Fibroblast of villous mesenchyme (primary cell): ENCODE measurements at places on chromosomes 12 and 14.

GRCh38 chr12:75837700-75838099 is 193.9 kb downstream of the PHLDA1 start:
- DNase-seq, result peak; percentile 59

DNA sequence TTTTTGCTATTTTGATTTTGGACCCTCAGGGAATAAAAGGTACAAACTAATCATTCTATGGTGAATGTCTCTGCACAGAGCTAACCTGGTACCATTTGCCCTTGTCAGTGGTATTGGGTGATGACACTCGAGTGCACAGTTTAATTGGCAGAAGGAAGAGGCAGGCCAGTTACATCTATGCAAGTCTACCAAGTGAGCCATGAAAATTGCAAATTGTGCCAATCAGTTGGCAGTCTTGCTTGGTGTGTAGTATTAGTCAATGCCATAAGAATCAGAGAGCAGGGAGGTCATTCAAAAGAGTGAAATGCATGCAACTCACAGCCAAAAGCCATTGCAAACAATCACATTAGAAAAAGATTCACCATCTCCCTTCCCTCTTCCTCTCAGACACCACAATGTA is 479.6 kb downstream of the ADAMTS20 start:
- no peak for DNase-seq

DNA sequence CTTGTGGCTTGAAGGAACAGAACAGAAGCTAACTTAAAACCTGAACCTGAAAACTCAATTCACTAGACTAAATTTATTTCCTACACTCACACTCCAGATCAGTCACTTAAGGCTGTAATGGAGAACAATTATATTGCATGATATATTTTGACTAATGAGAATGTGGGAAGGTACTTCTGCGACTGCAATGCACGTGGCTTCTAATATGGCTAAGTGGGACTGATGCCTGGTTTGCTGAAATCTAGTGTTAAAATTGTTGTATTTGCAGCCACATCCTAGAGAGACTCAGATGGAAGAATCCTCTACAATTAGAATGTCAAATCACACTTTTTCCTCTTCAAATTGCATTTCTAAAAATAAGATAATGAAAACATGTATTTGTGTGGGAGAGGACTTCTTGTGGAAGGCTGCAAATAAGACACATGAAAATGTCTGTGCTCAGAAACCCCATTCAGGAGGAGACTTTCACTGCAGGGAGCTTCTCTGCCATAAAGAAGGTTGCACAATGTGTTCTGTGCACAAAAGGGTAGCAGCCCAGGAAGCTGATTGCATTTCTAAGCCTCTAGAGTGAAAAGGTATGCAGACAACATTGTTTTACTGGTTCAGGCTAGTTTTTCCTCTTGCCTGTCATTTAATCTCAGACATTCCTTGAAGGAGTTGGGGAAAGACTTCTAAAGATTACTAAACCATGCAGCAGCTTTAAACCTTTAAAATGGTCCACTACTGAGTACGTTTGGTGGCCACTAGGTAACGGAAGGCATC is 224.3 kb downstream of the NEDD1 start:
- DNase-seq, result no peak

DNA sequence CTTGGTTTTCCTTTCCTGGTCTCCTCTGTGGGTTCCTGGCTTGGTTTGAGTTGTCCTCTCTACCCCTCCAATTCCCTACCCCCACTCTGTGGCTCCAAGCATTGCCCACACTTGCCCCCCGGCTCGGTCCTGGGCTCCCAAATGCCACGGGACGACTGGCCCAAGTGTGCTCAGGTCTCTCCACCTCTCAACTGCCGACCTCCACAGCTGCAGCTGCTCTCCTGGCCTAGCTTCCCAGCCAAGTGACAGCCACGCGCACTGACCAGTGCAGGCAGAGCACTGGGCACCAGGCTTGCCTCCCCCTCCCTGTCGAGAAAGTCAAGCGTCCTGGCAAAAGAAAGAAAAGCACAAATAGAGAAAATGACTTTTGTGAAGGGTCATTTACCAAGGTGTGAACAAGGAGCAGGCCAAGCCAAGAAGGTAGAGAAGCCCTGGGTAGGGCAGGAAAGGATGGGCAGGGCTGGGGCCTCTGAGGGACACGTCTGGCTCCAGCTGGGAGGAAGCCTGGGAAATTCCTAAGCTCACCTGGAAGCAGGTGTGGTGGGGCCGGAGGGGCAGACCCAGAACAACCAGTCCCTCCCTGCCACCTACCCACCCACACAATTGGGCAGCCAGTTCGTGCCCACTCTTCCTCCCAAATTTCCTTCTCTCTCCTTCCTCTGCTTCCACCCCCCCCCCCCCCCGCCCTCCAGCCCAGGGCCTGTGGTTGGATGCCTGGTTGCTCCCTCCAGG is 1.8 kb upstream of the CEP170B start:
- DNase-seq, result no peak

- no peak for DNase-seq
These were observed 4.6 kb downstream of the BEGAIN start for GRCh38 chr14:100582496-100583165.

- DNase-seq, result peak; percentile 36
These were observed 24.9 kb downstream of the DGLUCY start for GRCh38 chr14:91138511-91139359.

- no peak for DNase-seq
These were observed 169.5 kb downstream of the CHST11 start for GRCh38 chr12:104626069-104626837.

- DNase-seq, result no peak
These were observed 212.7 kb downstream of the ZFP36L1 start for GRCh38 chr14:68580096-68580645.

- DNase-seq, result no peak
These were observed 17.7 kb downstream of the ZFHX2 start for GRCh38 chr14:23533652-23534435.

GRCh38 chr12:115455268-115455681 is 771.3 kb upstream of the TBX3 start:
- peak; percentile 66 for DNase-seq

GRCh38 chr12:47068539-47068938 is 10.9 kb upstream of the PCED1B start:
- no peak for DNase-seq

DNA sequence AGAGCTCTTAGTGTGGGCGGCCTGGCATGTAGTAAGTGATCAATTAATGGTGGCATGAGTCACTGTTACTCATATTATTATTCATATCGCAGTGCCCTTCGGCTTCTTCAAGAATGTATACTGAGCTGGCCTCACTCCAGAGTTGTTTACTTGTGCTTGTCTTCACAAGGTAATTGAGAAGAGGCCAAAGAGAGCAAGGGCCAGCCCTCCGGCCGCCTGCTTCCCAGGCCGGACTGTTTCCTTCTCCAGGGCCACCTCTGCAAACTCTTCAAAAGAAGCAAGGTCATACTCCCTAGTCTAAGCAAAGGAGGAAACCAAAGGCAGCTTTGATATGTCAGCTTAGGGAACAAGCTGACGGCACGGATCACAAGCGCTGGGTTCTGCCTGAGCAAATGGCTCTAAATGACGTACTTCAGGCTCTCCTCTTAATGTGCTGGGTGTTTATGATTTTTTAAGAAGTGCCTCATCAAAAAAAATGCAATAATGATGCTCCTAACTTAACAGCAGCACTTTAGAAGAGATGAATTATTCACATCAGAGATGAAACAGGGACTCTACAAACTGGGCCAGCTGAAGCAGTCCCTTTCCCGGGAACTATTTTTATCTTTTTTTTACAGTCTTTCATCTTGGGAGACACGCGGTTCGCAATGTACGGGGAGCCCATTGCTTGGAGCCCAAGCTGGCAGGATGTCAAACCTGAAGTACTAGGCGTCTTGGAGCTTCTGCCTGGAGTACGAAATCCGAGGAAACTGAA is 65.6 kb upstream of the DLK1 start:
- DNase-seq, result peak; percentile 85

- no peak for DNase-seq
These were observed 6.0 kb downstream of the TBK1 start for GRCh38 chr12:64457923-64458322.

DNA sequence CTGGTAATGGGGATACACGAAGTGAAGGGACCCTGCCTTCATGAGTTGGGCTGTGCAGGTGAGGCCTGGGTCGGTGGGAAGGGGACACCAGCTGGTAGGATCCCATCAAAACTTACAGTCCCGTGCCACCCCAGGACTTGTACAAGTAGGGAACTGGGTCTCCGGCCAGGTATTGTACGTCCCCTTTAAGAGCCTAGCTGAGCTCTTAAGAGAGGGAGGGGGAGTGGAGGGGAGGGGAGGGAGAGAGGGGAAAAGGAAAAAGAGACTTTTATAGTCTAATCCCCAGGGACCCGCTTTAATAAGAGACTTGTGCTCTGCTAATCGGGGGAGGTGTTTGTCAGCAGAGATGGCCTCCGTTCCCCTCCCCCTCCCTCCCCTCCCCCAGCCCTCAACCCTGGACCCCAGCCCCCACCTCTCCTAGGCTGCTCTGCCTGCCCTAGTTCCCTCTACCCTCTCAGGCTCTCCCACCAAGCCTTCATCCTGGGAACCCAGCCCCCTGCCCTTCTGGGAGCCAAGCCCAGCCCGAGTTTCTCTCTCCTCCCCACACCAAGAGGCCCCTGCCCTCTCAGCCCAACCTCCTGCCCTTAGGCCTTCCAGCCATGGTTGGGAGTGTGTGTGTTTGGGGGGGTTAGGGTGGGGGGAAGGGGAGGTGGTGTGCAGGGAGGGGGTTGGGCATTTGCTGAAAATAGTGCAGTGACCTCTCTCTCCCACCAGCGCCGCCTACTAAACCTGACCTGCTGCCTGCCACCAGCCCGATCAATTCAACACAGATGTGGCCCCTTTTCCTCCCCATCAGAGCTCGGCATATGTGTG is 2.6 kb downstream of the GDF11 start:
- peak; percentile 49 for DNase-seq
